ENCODE measurements at places on chromosomes 12 and 14.

GRCh38 chr12:19018302-19018970 lies 111.1 kb upstream of the PLEKHA5 start:
- peaks cover 2% of the 10 kb centered on the region for H3K27me3 ChIP-seq
- H3K27ac ChIP-seq, result no peak overlapping the region
- no peak overlapping the region for H3K4me3 ChIP-seq
- no peak for DNase-seq
- no peaks in the 10 kb centered on the region for H3K4me1 ChIP-seq
- no peaks in the 10 kb centered on the region for H3K36me3 ChIP-seq

GRCh38 chr12:62632411-62632918 lies 165.8 kb downstream of the MON2 start:
- no peaks in the 10 kb centered on the region for H3K4me1 ChIP-seq
- DNase-seq, result no peak
- no peak overlapping the region for H3K27ac ChIP-seq
- H3K4me3 ChIP-seq, result peak overlapping the region; percentile 76
- H3K27me3 ChIP-seq, result no peaks in the 10 kb centered on the region

DNA sequence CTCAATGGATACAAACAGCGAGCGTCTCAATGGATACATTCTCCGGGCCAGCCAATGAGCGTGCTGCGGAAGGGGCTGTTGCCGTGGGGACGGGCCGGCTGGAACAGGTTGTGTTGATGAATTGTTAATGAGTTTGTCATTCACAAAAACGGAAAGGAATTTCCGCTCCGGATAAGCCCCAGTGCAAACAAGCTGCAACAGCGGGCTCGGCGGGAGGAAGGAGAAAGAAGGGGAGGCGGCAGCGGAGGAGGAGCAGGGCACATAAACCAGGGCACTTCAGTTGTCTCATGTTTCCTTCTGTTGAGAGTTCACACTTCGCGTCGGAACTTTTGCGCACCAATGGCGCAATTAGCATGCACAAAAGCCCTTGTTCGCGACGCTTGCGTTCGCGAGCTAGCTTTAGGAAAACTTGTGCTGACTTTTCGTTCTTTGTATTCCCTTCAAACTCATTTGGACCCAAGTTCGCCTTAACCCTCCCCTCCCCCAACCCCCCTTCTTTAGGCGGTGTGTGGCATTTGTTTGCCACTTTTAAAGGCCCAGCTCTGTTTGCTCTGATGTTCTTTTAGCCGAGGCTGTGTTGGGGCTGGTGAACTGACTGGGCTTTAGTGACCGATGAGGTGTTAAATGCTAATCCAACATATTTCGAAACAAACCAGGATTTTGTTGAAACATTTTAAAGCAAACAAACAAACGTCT lies at the start of gene DUSP6:
TSS of gene DUSP6 (minus strand) at position 10 of the 696 bp plus-strand sequence. CDS start 462 bp downstream, outside the sequence.
- peaks cover 46% of the 10 kb centered on the region for H3K4me1 ChIP-seq
- peak within 1 kb of the TSS; percentile 77 for H3K4me3 ChIP-seq
- peak within 1 kb of the TSS; percentile 61 for H3K27ac ChIP-seq
- DNase-seq, result peak; percentile 66
- no peaks in the 10 kb centered on the region for H3K27me3 ChIP-seq

- no peaks in the 10 kb centered on the region for H3K27me3 ChIP-seq
- no peaks in the 10 kb centered on the region for H3K36me3 ChIP-seq
- no peak for DNase-seq
- no peaks in the 10 kb centered on the region for H3K4me1 ChIP-seq
Observed at GRCh38 chr12:80162177-80162576, 62.8 kb downstream of the OTOGL start.

DNA sequence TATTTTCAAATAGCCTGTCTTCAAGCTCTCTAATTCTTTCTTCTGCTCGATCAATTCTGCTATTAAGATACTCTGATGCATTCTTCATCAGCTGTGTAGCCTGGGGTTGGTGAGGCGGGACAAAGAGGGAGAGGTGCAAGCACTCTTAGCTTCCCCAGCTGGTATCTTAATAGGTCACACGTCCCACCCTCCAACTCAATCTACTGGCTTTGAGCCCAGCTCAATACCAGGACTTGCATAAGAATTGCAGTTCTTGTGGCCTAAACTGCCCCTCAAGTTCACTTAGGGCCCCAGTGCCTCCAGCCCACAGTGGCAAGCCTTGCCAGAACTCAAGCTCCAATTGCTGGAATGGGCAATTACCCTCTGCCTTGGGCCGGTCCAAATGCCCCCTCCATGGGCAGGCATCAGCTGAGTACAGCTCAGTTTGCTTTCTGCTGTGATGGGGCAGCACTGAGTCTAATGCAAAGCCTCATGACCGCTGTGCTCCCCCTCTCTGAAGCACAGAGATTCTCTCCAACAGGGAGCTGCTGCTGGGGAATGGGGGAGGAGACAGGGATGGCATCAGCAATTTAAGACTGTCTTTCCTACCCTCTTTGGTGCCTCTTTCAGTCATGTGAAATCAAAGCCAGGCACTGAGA lies 5.6 kb upstream of the SPATA7 start:
- no peaks in the 10 kb centered on the region for H3K27me3 ChIP-seq
- H3K27ac ChIP-seq, result no peak overlapping the region
- H3K36me3 ChIP-seq, result no peaks in the 10 kb centered on the region
- H3K4me1 ChIP-seq, result no peaks in the 10 kb centered on the region
- H3K4me3 ChIP-seq, result no peak overlapping the region

- peaks cover 36% of the 10 kb centered on the region for H3K4me1 ChIP-seq
- no peaks in the 10 kb centered on the region for H3K36me3 ChIP-seq
- no peak overlapping the region for H3K4me3 ChIP-seq
- no peak for DNase-seq
- peaks cover 43% of the 10 kb centered on the region for H3K27me3 ChIP-seq
- H3K27ac ChIP-seq, result no peak overlapping the region
Observed at GRCh38 chr12:48968467-48968866, 3.1 kb downstream of the WNT10B start.

DNA sequence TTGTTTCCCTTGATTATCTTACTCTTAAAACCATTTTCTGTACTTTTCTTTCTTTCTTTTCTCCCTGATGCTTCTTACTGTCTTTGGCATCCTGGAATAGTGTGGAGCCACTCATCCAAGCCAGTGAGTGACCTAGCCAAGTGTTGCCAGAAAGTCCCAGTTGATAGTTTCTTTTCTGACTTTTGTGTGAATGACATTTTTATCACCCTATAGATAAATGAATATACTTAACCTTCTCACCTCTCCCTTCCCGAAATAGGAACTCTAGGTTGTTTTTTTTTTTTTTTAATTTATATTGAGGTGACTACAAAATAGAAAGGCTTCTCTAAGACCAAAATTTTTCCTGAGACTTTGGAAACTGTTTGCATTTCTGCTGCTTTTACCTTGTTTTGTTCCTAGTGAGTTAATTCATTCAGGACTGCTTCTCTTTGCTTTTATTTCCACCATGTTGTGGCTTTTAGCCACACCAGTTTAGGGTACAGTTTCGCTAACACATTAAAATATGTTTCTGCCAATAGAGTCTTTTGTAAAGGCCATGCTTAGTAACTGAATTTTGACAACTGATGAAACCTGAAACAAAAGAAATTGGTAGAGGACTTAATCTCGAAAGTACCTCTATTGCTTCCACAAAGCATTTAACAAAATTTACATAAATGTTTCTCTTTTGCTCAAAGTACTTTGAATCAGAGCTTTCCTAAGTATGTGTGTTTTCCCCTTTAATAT lies 194.6 kb downstream of the ERC1 start:
- peaks cover 28% of the 10 kb centered on the region for H3K36me3 ChIP-seq
- no peak for DNase-seq
- no peaks in the 10 kb centered on the region for H3K27me3 ChIP-seq
- no peak overlapping the region for H3K27ac ChIP-seq

All from T-cell (primary cell).